ENCODE measurements at places on chromosomes 2 and 18. TPM values are rescaled to one million over a fixed set of nuclear protein-coding genes. Genes with fewer than 3 reads are reported as not detected.
A peak's percentile ranks its signal among the peaks of the same experiment; 100 is the strongest.

DNA sequence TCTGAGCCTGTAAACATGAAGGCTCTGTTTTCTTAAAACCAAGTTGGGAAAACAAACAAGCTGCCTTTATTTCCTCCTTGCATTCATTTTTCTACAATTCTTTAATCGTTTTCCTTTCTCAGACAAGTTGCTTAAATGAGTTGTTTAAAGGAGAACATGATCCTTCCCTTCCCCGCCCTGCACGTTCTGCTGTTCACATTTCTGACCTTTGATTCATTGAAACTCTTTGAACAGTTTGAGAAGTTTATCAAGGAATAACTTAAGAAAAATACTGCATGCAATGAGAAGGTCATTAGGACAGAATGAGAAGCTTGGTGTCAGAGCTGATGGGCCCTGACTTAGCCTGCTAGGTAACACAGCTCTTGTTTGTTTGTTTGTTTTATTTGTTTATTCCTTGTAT is 181.6 kb downstream of the PARD3B start:
- peaks cover under 1% of the 10 kb centered on the region for H3K4me1 ChIP-seq
- no peaks in the 10 kb centered on the region for H3K27me3 ChIP-seq
- no peak overlapping the region for H3K4me3 ChIP-seq
- no peak for DNase-seq

ANKRD30BL gene
- total RNA-seq: not detected

- no peak overlapping the region for H3K4me3 ChIP-seq
- H3K27ac ChIP-seq: no peak overlapping the region
- H3K36me3 ChIP-seq: no peaks in the 10 kb centered on the region
- H3K4me1 ChIP-seq: peaks cover 5% of the 10 kb centered on the region
- DNase-seq: no peak
- no peaks in the 10 kb centered on the region for H3K27me3 ChIP-seq
These were observed 1399.9 kb upstream of the SLC39A10 start for GRCh38 chr2:194257095-194257494.

DNA sequence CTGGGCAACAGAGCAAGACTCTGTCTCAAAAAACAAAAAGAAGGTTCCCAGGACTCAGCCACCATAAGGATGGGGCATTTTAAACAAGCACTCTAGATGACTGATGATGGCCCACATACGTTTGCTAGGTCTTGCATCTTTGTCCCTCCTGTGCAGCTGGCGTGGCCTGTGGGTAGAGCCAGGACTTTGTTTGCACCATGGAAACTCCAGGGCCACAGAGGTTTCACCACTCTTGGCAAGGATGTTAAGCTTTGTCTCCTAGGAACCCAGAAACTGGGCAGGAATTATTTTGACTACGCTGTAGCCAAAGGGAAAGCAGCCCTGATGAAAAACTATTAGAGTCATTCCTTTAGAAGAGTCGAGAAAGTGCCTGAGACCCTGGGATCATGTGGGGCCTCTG is 75.3 kb upstream of the STPG4 start:
- DNase-seq: no peak
- no peak overlapping the region for H3K27ac ChIP-seq
- H3K36me3 ChIP-seq: no peaks in the 10 kb centered on the region
- no peaks in the 10 kb centered on the region for H3K27me3 ChIP-seq

GRCh38 chr2:71798266-71799012 is 345.1 kb downstream of the DYSF start:
- no peak overlapping the region for H3K27ac ChIP-seq
- H3K4me1 ChIP-seq: no peaks in the 10 kb centered on the region
- DNase-seq: peak; percentile 61
- no peaks in the 10 kb centered on the region for H3K27me3 ChIP-seq

DNA sequence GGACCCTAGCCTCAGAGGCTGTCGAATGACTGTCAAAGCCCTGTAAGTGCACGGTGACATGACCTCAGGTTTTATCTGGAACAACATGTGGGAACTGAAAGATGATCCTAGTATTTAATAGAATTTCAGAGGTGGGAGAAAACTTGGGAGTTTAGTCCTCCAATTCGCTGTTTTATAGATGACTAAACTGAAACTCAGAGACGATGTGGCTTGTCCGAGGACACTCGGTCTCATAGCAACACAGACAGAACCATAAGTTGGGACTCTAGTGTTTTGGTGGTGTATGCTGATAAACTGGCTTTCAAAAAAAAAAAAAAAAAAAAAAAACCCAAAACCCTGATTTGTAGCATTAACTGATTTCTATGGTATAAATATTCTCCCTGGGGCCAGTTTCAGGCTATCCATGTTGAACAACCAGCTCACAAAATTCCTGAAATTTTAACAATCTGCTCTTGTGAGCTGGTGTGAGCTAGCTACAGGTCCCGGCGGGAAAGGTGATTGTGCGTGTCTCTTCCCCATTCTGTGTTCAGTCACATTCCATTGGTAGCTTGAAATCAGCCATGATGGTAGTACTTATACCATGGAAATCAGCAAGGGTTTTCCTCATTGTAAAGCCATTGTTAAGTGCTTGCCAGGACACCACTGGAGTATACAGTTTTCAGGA is 195.5 kb upstream of the EPAS1 start:
- peaks cover 12% of the 10 kb centered on the region for H3K36me3 ChIP-seq
- no peak overlapping the region for H3K27ac ChIP-seq
- H3K4me3 ChIP-seq: no peak overlapping the region
- peak; percentile 17 for DNase-seq

Measured in MCF 10A (cell line).